ENCODE measurements at places on chromosomes 13 and 19.
A peak's percentile ranks its signal among the peaks of the same experiment; 100 is the strongest.

DNA sequence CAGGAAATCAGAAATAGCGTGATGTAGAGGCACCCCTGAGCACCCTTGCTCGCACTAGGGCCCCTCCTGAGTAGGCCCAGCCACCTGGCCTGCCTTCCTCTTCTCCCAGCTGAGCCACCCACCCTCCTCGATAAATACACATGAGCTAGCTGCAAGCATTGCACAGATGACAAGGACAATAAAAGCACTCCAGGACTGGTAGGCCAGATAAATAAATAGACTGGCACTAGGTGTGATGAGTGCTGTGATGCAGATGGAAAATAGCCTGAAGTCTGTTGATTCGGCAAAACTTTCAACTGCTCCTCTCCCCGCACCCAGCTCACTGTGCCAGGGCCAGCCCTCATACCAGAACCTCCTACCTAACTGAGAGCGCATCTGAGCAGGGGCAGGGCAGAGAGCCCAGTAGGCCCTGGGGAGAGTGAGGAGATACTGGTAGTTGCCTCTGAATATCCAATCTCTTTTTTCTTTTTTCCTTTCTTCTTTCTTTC is 54.5 kb upstream of the GPI start:
- no peak for DNase-seq

GRCh38 chr13:41012536-41012935 is 6.6 kb downstream of the ELF1 start:
- DNase-seq, result no peak

DNA sequence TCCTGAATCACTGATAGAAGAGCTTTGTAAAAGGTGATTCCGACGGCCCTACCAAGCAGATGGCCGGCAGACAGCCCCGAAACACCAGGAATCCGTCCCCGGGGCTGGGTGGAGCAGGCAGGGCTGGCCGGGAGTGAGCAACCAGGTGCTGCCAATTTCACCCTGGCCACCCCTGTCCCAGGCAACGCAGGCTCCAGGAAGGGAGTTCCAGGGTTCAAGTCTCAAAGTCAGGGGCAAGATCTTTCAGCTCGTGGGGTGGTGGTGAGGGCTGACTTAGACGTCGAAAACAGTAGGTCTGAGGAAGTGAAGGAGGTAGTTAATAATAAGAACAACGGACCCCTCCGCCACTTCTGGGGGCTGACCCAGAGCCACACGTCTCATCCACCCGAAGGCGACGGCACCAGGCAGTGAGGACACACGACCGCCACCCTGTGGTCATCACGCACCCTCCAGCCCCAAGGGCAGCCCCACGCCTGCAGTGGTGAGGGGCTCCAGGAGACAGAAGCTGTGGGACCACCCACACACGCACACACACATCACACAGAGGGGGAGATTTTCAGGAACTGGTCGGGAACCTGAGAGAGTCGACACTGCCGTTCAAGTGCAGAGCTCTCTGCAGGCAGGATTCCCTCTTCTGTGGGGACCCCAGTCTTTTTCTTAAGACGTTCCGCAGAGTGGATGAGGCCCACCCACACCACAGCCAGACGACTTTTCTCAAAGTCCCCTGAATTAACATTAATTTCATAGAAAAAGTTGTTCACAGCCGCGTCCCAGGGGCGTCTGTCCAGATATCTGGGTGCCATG is 67.2 kb downstream of the SPACA7 start:
- peak; percentile 44 for DNase-seq

DNA sequence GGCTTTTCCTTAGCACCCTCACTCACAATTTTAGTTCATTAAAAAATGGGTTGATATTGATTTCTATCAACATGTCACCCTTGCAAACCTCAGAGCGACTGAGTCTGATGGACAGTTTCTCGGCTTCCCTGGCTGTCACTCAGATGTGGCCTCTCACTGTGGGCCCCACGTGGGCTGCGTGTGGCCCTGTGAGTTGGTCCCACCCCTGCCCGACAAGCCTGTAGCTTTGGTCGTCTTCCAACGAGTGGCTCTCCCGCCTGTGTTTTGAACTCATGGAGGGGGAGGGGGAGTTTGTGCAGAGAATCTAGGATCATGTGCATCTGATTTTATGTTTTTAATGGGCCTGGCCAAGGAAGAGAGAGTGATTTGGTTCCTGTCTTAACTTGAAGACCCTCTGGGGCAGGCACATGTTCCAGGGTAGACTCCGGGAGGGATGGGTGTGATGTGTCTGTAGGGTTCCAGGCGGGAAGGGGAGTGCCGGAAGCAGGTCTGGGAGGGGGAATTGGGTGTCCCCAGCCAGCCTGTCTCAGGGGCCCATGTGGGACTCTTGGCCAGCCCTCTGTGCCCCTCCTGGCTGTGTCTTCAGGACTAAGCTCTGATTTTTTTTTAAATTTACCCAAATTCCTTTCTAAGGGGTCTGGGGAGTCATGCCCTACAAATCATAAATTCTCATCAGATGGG is 18.9 kb downstream of the ATP11A start:
- peak; percentile 32 for DNase-seq

DNA sequence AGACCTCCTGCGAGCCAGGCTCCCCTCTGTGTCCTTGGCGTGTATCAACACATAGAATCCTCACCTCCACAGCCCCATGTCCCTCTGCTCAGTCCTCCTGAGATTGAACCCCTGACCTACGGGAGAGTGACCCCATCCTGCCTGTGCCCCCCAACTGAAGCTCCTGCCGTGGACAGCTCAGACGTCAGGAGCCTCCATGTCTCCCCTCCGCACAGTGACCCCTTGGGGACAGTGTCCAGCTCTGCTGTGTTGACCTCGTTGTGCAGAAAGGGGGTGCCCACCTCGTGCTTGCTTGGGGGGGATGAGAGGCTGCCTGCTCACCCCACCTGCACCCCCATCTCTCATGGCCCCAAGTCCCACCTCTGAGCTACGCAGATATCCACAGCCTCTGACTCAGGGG is 490 bp upstream of the SIGLEC9 start:
- DNase-seq, result no peak

DNA sequence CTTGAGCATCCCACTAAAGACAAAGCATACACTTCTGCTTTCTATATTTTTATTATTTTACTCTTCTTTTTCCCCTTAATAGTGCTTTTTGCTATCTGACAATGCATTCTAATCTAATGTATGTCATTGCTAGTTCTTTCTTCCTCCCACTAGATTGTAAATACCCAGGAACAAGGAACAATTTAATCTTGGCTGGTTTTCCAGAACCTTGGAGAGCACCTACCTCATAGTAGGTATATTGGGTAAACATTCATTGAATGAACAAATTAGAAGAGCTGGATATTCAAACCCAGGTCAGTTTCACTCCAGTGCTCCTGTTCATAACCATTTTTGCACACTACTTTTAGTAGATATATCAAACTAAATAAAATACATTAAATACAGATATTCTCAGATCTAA is 1617.6 kb upstream of the SLC10A2 start:
- DNase-seq, result no peak

DNA sequence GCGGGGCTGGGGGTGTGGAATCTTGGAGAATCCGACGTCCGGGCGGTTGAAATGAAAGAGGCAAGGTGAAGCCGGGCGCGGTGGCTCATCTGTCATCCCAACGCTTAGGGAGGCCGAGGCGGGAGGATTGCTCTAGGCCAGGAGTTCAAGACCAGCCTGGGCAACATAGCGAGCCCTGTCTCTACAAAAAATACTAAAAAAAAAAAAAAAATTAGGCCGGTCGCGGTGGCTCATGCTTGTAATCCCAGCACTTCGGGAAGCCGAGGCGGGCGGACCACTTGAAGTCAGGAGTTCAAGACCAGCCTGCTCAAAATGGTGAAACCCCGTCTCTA is 225 bp upstream of the GARIN5A start:
- no peak for DNase-seq

GRCh38 chr13:79837741-79838450 is 356.9 kb downstream of the NDFIP2 start:
- no peak for DNase-seq

- no peak for DNase-seq
These were observed 6.4 kb upstream of the SHISA7 start for GRCh38 chr19:55449469-55449868.

Data from Caco-2 (cell line).